MM.1S (cell line): ENCODE measurements at places on chromosomes 12 and 14.
A peak's percentile ranks its signal among the peaks of the same experiment; 100 is the strongest.

- no peak for DNase-seq
- H3K4me1 ChIP-seq, result no peaks in the 10 kb centered on the region
- no peak overlapping the region for H3K4me3 ChIP-seq
- no peaks in the 10 kb centered on the region for H3K36me3 ChIP-seq
- H3K27me3 ChIP-seq, result no peaks in the 10 kb centered on the region
Measured at GRCh38 chr12:115380546-115381120, 696.7 kb upstream of the TBX3 start.

DNA sequence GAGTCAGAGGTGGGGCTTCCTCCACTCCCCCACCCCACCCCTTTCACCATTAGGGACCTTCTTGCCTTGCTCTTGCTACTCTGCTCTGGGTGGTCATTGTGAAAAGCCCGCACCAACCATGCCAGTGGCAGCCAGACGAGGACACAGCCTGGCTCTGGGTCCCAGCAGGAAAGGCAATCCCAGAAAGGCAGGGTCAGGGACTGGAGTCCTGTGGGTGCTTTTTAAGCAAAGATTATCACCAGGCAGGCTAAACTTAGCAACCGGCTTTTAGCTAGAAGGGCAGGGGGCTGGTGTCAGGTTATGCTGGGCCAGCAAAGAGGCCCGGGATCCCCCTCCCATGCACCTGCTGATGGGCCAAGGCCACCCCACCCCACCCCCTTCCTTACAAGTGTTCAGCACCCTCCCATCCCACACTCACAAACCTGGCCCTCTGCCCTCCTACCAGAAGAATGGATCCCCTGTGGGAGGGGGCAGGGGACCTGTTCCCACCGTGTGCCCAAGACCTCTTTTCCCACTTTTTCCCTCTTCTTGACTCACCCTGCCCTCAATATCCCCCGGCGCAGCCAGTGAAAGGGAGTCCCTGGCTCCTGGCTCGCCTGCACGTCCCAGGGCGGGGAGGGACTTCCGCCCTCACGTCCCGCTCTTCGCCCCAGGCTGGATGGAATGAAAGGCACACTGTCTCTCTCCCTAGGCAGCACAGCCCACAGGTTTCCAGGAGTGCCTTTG, 1.2 kb upstream of the GAPDH start:
- peak; percentile 60 for DNase-seq
- H3K36me3 ChIP-seq, result peaks cover 27% of the 10 kb centered on the region; the same call in 1 of the 2 replicates
- no peaks in the 10 kb centered on the region for H3K27me3 ChIP-seq
- H3K4me1 ChIP-seq, result peaks cover 20% of the 10 kb centered on the region

GRCh38 chr12:16118586-16118985, 158.9 kb downstream of the SLC15A5 start:
- no peak overlapping the region for H3K4me3 ChIP-seq
- no peak for DNase-seq
- no peak overlapping the region for H3K27ac ChIP-seq
- H3K4me1 ChIP-seq, result no peaks in the 10 kb centered on the region

GRCh38 chr12:82981150-82981549, 294.4 kb downstream of the TMTC2 start:
- DNase-seq, result no peak
- no peaks in the 10 kb centered on the region for H3K36me3 ChIP-seq
- no peaks in the 10 kb centered on the region for H3K27me3 ChIP-seq
- no peaks in the 10 kb centered on the region for H3K4me1 ChIP-seq
- no peak overlapping the region for H3K4me3 ChIP-seq

- peaks cover 30% of the 10 kb centered on the region for H3K27me3 ChIP-seq
- no peak overlapping the region for H3K4me3 ChIP-seq
- no peak for DNase-seq
- no peaks in the 10 kb centered on the region for H3K36me3 ChIP-seq
Measured at GRCh38 chr12:5433845-5434646, 2.1 kb downstream of the NTF3 start.

- no peak overlapping the region for H3K27ac ChIP-seq
- no peak overlapping the region for H3K4me3 ChIP-seq
- no peaks in the 10 kb centered on the region for H3K4me1 ChIP-seq
- no peaks in the 10 kb centered on the region for H3K27me3 ChIP-seq
Measured at GRCh38 chr14:30507209-30507608, 51.7 kb upstream of the G2E3 start.

GRCh38 chr12:45849289-45849688, 119.8 kb downstream of the ARID2 start:
- H3K4me1 ChIP-seq, result no peaks in the 10 kb centered on the region
- no peak overlapping the region for H3K27ac ChIP-seq
- peaks cover 22% of the 10 kb centered on the region for H3K36me3 ChIP-seq

GRCh38 chr14:104696671-104697316, 7.4 kb downstream of the INF2 start:
- H3K36me3 ChIP-seq, result no peaks in the 10 kb centered on the region
- H3K27me3 ChIP-seq, result no peaks in the 10 kb centered on the region
